H1 (cell line): ENCODE measurements at places on chromosomes 2 and 18. TPM values are rescaled to one million over a fixed set of nuclear protein-coding genes. Genes with fewer than 3 reads are reported as not detected.

CYP26B1 gene
- total RNA-seq, result 0.36 and 0.69 TPM in 2 replicates

DNA sequence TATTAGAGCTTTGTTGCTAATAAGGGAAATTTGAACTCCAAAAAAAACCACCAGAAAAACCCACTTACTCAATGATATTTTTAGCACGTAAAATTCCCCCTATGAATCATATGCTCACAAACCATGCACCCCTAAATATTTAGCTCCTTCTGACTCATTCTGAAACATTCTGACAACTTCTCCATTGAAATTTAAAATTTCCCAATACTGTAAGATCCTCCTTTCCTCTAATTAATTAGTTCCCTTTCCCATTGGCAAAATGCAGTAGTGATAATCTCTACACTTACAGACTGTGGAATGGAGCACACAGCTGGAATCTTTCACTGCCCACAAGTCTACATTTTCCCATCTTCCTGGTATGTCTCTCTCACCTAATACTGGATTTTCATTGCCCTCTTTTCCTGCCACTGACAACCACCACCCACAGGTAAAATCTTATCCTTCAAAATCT is 215.8 kb upstream of the ACVR2A start:
- H3K27me3 ChIP-seq, result no peaks in the 10 kb centered on the region
- no peak overlapping the region for H3K27ac ChIP-seq
- H3K36me3 ChIP-seq, result no peaks in the 10 kb centered on the region

GRCh38 chr2:120758181-120759144 is 22.8 kb downstream of the GLI2 start:
- DNase-seq, result no peak
- H3K36me3 ChIP-seq, result no peaks in the 10 kb centered on the region
- H3K4me1 ChIP-seq, result peaks cover 21% of the 10 kb centered on the region
- no peak overlapping the region for H3K4me3 ChIP-seq
- H3K27ac ChIP-seq, result peak overlapping the region; percentile 14; the same call in 1 of the 2 replicates

- no peak overlapping the region for H3K4me3 ChIP-seq
- H3K36me3 ChIP-seq, result no peaks in the 10 kb centered on the region
- H3K27me3 ChIP-seq, result no peaks in the 10 kb centered on the region
- no peak for DNase-seq
- H3K4me1 ChIP-seq, result no peaks in the 10 kb centered on the region
- no peak overlapping the region for H3K27ac ChIP-seq
Observed at GRCh38 chr2:137202318-137202717, 437.0 kb downstream of the THSD7B start.

DNA sequence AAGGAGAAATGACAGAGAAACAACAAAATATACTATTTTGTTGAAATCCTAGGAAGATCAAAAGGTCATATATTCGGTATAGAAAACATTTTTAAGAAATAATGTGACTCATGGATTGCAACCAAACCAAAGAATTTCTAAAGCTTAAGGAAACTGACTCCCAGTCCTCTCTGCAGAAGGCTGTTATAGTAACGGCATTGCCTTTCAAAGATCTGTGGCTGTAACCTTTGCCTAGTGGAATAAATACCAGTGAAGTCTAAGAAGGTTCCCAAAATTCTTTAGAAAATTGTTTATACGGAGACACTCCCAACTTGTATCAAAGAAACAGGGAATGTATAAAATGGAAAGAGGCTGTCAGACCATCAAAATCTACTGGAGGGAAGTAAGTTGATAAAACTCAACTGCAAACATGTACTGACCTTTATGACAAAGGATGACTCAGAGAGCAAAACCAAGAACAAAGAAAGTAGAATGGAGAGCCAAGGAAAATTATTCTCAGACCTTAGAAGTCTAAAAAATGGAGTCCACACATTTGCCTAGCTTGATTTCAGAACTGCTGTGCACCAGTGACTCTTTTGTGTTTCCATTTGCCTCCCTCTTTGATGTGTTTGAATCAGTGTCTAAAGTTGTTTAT is 48.6 kb upstream of the FSIP2 start:
- H3K36me3 ChIP-seq, result no peaks in the 10 kb centered on the region
- no peak overlapping the region for H3K4me3 ChIP-seq
- H3K4me1 ChIP-seq, result no peaks in the 10 kb centered on the region

DNA sequence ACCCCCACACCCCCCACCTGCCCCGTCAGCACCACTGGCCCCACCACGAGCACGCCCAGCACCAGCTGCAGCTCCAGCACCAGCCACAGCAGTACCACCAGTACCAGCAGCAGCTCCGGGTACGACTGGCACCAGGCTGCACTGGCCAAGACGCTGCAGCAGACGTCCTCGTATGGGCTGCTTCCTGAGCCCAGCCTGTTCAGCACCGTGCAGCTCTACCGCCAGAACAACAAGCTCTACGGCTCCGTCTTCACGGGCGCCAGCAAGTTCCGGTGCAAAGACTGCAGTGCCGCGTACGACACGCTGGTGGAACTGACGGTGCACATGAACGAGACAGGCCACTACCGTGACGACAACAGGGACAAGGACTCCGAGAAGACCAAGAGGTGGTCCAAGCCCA is 75.3 kb downstream of the TSHZ1 start:
- H3K27ac ChIP-seq, result no peak overlapping the region
- no peaks in the 10 kb centered on the region for H3K36me3 ChIP-seq
- H3K4me1 ChIP-seq, result no peaks in the 10 kb centered on the region; the same call in 1 of the 2 replicates
- no peaks in the 10 kb centered on the region for H3K27me3 ChIP-seq
- DNase-seq, result no peak

DNA sequence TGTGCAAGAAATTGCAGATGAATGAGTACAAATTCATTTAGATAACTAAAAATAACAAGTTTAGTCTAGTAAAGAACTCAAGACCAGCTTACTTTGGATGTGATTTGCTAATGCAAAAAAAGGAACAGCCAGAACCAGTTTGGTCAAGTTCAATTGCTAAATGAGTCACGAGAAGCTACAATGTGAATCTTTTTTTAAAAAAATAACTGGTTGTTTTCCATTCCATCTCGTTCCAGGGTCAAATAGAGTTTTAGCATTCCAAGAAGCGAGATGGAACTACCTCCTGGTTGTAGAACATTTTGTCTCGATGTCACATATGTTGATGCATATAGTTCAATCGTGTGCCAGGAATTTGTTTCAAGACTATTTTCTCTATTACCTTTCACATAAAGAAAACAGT is 65.0 kb upstream of the IKZF2 start:
- no peaks in the 10 kb centered on the region for H3K4me1 ChIP-seq
- no peaks in the 10 kb centered on the region for H3K27me3 ChIP-seq
- no peak for DNase-seq
- no peak overlapping the region for H3K27ac ChIP-seq
- no peaks in the 10 kb centered on the region for H3K36me3 ChIP-seq

GRB14 gene
- total RNA-seq, result 11.6 and 13.5 TPM in 2 replicates

GALNT14 gene
- 10.3 and 13.7 TPM in 2 replicates for total RNA-seq

- no peaks in the 10 kb centered on the region for H3K27me3 ChIP-seq
- no peak overlapping the region for H3K27ac ChIP-seq
- no peaks in the 10 kb centered on the region for H3K36me3 ChIP-seq
- no peak overlapping the region for H3K4me3 ChIP-seq
- no peak for DNase-seq
- H3K4me1 ChIP-seq, result peaks cover 3% of the 10 kb centered on the region
Observed at GRCh38 chr2:172007372-172007771, 7.6 kb downstream of the METAP1D start.

DNA sequence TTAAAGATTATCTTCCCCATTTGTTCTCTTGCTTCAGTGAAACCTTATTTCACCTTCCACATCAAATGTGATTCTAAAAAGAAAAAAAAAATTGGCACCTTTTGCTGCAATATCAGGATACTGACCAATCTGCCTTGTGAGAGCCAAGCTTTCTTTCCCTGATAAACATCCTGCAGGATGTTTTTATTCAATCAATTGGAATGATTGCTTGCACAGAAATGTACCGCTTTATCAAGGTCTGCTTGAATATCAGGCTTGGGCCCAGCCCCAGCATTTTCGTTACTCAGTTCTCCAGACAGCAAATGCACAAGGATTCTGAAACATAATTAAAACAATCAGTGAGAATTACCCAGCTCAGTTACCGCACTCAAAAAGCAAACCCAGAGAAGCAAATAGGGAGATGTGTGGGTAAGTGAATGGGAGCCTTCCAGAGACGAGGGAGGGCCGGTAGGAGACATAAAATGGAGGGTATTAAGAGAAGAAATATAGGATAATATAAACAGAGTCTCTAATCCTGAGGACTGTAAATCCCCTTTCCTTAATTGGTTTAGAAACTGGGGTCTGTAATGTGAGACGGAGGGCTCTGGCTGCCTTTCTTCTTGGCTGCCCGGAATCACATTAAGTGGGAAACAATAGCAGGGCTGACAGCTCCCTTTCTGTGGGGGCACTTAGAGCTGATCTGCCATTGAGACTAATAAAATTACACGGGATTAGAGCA is 291.8 kb downstream of the ICOS start:
- H3K27ac ChIP-seq, result no peak overlapping the region
- H3K27me3 ChIP-seq, result peaks cover 1% of the 10 kb centered on the region
- no peaks in the 10 kb centered on the region for H3K36me3 ChIP-seq
- H3K4me3 ChIP-seq, result no peak overlapping the region
- peaks cover 6% of the 10 kb centered on the region for H3K4me1 ChIP-seq

GRCh38 chr2:170217778-170218251 is 39.9 kb downstream of the MYO3B start:
- no peak for DNase-seq
- H3K27me3 ChIP-seq, result no peaks in the 10 kb centered on the region
- peaks cover 31% of the 10 kb centered on the region for H3K4me1 ChIP-seq
- H3K27ac ChIP-seq, result no peak overlapping the region
- H3K4me3 ChIP-seq, result no peak overlapping the region

DNA sequence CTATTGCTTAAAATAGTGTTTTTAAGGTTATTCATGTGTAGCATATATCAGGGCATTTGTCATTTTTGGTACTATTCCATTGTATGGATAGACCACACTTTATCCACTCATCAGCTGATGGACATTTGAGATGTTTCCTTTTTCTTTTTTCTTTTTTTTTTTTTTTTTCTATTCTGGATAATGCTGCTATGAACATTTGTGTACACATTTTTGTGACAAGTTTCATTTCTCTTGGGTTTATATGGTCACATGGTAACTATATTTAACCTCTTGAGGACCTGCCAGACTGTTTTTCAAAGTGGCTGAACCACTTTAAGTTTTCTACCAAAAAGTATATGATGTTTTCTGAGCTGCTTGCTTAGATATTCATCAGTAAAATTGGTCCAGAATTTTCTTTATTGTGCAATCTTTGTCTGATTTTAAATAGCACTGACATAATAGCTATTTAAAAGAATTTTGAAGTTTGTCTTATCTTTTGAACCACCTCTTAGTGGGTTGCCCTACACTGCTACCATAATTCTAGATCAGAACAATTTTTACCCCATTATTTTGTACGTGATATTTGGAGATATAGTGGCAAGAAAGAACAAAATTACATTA is 219.4 kb upstream of the SIX3 start:
- no peak overlapping the region for H3K27ac ChIP-seq
- no peak for DNase-seq
- H3K27me3 ChIP-seq, result no peaks in the 10 kb centered on the region
- H3K4me1 ChIP-seq, result no peaks in the 10 kb centered on the region

FOXI3 gene
- 15.9 and 17.1 TPM in 2 replicates for total RNA-seq

DNA sequence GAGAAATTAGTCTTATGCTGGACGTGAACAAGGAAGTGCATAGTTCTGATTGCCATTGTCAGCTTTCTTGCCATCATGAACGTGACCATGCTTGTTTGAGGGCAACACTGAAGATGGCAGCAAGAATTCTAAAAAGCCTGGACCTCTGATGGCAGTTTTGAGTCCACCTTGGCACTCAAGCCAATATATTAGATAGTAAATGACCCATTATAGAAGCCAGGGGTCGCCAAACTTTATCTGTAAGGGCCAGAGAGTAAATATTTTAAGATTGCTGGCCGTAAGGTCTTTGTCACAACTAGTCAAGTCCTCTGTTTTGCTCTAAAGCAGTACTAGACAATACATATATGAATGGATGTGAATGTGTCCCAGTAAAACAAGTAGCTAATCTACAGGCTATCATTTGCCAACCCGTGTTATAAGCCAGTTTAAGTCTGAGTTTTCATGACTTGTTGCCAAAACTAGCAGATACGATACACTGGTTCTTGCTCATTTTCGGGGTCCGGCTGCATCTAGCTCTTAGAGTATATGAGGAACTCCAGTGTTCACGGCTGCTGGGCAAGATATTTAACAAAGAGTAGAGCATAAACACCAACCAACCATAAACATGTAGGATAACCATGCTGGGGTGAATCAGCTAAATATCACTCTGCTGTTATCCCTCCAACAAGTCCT is 73.1 kb upstream of the PELI1 start:
- no peaks in the 10 kb centered on the region for H3K36me3 ChIP-seq
- no peak overlapping the region for H3K4me3 ChIP-seq
- no peak overlapping the region for H3K27ac ChIP-seq
- peaks cover 18% of the 10 kb centered on the region for H3K4me1 ChIP-seq
- no peak for DNase-seq

- no peak overlapping the region for H3K27ac ChIP-seq
- no peak overlapping the region for H3K4me3 ChIP-seq
- H3K36me3 ChIP-seq, result no peaks in the 10 kb centered on the region
- H3K4me1 ChIP-seq, result no peaks in the 10 kb centered on the region
- no peak for DNase-seq
Observed at GRCh38 chr2:240655931-240656886, 26.5 kb downstream of the AQP12B start.

CFC1 gene
- total RNA-seq, result 0.31 TPM in 1 of 2 replicates, not detected in the other

DNA sequence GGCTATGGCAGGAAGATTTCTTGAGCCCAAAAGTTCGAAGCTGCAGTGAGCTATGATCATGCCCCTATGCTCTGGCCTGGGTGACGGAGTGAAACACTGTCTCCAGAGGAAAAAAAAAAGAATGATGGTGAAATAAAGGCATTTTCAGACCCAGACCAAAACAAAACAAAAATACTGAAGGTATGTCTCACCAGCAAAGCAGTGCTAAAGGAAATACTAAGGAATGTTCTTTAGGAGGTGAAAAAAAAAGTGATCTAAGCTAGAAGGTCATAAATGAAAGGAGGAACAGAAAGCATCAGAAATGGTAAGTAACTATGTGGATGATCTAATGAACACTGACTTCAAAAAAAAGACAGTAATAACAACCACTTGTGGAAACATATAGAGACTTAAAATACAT is 18.7 kb downstream of the SS18 start:
- H3K4me3 ChIP-seq, result no peak overlapping the region
- H3K27ac ChIP-seq, result no peak overlapping the region
- DNase-seq, result no peak
- H3K27me3 ChIP-seq, result no peaks in the 10 kb centered on the region
- no peaks in the 10 kb centered on the region for H3K4me1 ChIP-seq
- peaks cover 11% of the 10 kb centered on the region; the same call in 1 of the 2 replicates for H3K36me3 ChIP-seq

SCN7A gene
- 0.11 and 0.19 TPM in 2 replicates for total RNA-seq

GRCh38 chr2:201628545-201628944 is 14.8 kb downstream of the TMEM237 start:
- H3K27me3 ChIP-seq, result no peaks in the 10 kb centered on the region
- H3K4me3 ChIP-seq, result no peak overlapping the region
- no peak overlapping the region for H3K27ac ChIP-seq

CD8B2 gene
- total RNA-seq, result not detected in 2 replicates

RAB6C gene
- total RNA-seq, result 0.09 TPM in 1 of 2 replicates, not detected in the other

DNA sequence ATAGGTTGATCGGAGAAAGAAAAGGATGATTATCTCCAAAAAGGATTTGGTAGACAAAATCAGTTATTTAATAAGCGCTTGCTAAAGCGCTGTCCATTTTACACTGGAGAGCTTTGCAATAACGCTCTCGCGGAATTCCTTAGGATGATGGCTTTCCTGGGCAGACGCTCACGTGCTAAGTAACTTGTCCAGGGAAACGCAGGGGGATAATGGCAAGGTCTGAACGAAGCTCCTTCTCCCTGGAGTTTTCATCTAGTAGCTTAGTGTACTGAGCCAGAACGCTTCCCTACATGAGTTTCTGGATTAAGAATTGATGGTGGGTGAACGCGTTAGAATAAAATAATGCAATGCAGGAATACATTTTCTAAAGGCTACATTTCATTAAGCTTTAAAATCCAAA is 739.5 kb upstream of the SALL3 start:
- H3K27me3 ChIP-seq, result no peaks in the 10 kb centered on the region
- H3K36me3 ChIP-seq, result no peaks in the 10 kb centered on the region
- no peaks in the 10 kb centered on the region for H3K4me1 ChIP-seq
- H3K4me3 ChIP-seq, result no peak overlapping the region
- DNase-seq, result no peak
